ENCODE measurements at places on chromosomes 7 and 10. TPM values are rescaled to one million over a fixed set of nuclear protein-coding genes. Genes with fewer than 3 reads are reported as not detected.

The STOX1 gene
- total RNA-seq, result 0.17 TPM

The TUBAL3 gene
- 1.1 TPM for total RNA-seq

The NAT16 gene
- total RNA-seq, result not detected

GRCh38 chr10:58431903-58432302 is 46.7 kb downstream of the TFAM start:
- no peak for DNase-seq

DNA sequence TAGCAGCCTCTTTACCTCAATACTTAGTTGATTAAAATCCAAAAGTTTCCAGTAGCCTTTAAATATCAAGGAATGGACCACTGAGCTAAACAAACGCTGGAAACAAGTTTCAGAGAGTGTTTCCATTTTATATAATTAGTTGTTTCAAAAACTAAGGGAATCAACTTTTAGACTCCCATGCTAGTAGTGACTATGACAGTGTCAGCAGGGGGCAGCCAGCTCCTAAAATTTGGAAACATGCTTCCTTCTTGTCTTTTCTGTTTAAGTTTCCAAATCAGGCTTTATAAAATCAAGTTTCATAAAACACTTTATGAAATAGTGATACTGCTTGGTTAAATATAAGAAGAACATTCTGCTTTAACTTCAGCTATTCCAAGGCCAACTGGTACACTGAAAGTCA is 138.2 kb upstream of the TMEM229A start:
- DNase-seq, result peak; percentile 9

DNA sequence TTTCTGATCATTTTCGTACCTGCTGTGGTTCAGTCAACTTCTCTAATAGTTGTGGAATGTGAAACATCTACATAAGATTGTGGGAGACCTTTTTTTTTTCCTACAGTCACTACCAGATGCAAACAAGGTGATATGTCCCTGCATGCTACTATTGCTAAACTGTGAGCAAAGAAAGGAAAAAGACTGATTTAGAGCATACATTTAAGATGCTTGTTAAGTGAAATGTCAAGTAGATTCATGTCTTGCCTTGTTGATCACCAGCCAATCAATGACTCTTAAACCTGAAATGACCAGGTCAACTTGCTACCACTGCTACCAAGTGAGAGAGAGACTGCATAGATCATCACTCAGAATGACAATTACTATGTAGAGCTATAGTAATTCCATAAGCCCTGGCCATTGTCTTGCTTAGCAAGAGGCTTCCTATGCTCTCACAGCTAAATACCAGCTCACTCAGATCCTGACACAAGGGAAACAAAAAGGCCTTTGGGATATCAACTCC is 84.3 kb upstream of the SKAP2 start:
- DNase-seq, result peak; percentile 98

- DNase-seq, result no peak
These were observed 136.0 kb downstream of the SRI start for GRCh38 chr7:88083883-88084282.

The CALCR gene
- not detected for total RNA-seq

DNA sequence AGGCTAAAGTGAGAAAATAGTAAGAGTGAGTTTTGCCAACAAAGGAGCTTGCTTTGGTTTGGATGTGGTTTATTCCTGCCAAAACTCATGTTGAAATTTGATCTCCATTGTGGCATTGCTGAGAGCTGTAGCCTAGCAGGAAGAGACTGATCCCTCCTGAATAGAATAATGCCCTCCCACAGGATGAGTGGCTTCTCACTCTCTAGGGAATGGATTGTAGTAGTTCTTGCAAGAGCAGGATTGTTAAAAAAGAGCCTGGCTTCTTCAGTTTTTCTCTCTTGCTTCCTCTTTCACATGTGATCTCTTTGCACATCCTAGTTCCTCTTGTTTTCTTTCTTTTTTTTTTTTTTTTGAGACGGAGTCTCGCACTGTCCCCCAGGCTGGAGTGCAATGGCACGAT is 34.4 kb downstream of the ASAH2 start:
- peak; percentile 18 for DNase-seq

DNA sequence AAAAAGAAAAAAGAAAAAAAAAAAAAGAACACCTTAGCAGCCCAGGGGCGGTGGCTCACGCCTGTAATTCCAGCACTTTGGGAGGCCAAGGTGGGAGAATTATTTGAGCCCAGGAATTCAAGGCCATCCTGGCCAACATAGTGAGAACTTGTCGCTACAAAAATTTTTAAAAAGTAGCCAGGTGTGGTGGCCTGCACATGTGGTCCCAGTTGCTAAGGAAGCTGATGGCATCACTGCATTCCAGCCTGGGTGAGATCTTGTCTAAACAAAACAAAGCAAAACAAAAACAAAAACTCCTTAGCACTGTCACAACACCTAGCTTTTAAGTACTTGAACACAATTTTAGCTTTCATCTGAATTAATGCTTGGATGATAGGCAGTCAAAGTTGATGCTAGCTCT is 86.3 kb upstream of the MKLN1 start:
- DNase-seq, result no peak

The PPP1R17 gene
- not detected for total RNA-seq

DNA sequence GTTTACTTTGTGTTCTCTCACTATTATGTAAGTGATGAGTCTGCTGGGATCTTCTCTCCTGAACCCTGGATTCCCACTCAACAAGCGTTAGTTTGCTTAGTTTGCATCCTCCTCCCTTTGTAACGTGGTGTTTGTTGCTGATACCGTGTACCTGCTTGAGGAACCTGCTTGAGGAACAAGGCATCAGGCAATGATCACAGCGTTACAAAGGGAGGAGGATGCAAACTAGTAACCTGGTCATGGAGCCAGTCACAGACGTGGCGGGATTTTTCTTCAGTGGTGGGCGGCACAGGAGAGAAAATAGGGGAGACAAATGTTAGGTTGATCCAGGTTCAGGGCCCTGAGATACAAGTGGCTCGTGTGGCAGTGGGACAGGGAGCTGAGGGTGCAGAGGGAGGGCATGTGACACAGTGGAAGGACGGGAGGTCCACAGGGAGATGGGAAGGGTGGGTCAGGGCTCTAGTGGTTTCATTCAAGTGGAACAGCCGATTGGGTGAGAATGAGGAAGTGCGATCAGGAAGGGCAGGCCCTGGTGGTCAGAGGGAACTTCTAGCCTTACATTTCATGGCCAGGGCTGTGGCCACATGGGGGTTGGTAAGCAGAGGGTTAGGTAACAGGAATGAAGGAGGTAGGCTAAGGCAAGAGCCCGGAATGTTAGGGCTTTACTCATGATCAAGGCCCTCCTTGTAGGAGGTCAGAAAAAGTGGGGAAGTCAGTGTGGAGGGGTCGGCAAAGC is 38.0 kb downstream of the SNX10 start:
- no peak for DNase-seq

DNA sequence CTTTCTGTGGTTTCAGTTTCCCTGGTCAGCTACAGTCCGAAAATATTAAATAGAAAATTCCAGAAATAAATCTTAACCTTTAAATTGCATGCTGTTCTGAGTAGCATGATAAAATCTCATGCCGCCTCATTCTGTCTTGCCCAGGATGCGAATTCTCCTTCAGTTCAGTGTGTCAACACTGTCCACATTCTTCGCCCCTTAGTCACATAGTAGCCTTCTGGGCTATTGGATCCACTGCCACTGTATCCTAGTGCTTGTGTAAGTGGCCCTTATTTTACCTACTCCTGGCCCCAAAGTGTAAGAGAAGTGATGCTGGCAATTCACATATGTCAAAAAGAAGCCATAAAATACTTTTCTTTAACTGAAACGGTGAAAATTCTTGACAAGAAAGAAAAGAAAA is 129.6 kb downstream of the ZWINT start:
- DNase-seq, result no peak

The COL28A1 gene
- not detected for total RNA-seq

GRCh38 chr7:5484921-5485320 is 61.3 kb upstream of the TNRC18 start:
- no peak for DNase-seq

The PLCE1 gene
- 0.11 TPM for total RNA-seq

The GNG11 gene
- 1.7 TPM for total RNA-seq

DNA sequence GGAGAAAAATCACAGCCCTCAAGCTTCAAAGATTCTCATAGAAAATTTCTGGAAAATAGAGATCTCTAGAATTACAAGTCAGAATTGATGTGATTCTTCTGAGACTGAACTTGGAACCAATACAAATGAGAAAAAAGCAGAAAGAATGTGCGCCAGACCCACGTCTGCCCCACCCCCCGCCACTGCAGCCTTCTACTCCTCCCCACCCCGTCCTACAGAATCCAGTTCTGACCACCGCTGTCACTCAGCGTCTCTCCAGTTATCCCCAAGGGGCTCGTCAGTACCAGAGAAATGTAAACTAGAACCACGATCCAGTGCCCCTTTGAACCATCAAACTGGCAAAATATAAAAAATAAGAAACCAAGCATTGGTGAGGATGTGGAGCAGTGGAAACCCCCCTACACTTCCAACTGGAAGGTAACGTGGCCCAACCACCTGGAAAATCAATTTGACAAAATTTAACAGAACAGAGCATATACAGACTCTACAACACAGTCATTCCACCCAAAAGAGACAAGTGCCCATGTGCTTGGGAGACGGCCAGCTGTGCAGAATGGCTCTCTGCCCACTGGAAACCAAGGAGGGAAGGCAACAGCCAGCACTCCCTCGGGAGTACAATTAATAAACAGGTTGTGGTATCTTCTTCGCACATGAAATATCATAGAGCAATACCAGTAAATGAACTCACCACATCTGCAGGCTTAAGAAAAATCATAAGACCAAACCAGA is 397.9 kb downstream of the TNS3 start:
- no peak for DNase-seq

DNA sequence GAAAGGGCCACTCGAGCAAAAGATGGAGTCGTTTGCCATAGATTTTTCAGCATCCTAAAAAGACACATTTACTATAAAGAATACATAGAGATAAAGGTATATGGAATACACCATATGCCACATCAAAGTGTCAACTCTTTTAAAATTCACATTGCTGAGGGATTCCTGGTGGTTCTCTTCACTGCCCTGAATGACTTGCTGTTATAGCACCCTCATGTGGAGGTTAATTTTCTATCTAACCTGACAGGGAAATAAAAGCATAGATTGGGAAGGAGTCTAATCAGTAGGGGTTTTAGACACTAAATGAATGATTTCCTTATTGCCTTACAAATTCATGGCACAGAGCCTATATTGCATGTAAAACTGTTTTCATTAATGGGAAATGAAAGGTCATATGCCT is 25.9 kb downstream of the DNAH11 start:
- DNase-seq, result no peak

DNA sequence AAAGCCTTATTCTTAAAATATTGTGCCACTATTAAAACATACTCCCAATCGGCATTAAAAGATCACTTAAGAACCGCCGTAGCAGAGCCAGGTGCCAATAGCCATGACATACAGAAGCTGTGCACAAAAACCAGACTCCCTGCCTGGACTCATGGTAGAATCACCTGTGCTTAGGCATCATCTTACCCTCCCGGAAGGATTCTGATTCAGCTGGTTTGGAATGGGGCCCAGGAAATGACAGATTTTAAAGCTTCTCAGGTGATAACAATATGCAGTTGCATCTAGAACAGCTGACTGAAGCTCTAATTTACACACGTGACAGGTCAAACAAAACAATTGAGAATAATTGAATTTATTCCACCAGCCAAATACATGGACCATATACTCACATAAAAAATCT is 10.7 kb downstream of the A1CF start:
- peak; percentile 69 for DNase-seq

GRCh38 chr7:22601408-22601807 is 101.4 kb upstream of the STEAP1B start:
- DNase-seq, result no peak

DNA sequence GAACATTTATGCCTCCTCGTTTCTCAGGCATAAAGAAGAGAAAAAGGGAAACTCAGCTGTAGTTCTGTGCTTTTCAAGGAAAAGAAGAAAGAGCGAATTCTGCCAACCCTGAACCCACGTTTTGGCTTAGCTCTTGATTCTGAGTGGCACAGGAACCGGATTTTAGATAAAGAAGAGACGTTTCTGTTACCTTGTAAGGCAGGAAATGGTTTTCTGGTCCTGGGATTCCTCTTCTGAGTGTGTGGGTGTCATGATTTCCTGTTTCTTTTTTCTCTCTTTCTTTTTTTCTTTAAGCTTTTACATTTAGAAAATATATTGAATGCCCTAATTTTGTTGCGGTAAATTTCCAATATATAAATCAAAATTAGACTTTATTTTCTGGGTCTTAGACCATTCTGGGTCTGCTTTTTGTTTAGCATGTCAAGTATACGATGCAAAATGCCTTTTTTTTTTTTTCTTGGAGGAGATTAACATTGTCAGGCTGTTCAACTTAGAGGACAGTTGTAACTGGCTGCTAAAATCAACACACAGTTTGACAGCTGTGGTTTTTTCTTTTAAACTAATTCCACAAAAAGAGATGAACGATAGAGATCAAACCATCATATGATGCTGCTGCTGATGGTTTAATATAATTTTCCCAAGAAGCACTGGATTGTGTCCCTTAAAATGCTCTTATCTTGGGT is 190.8 kb downstream of the GATA3 start:
- no peak for DNase-seq

DNA sequence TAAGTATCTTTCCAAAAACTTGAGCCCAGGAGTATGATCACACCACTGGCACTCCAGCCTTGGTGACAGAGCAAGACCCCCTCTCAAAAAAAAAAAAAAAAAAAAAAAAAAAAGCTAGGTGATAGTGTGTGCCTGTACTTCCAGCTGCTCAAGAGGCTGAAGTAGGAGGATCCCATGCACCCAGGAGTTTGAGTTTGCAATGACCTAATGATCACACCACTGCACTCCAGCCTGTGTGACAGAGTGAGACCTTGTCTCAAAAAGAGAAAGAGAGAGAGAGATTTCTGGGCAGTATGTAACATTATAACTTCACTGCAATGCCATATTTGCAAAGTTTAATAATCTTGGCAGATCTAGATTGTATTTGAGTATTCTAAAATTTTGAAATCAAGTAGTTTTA is 47.6 kb downstream of the AKAP9 start:
- DNase-seq, result no peak

All from foreskin keratinocyte (primary cell).